ENCODE measurements at places on chromosomes 12 and 14.

- no peak for DNase-seq
Observed at GRCh38 chr12:12367482-12367998, 10.7 kb downstream of the BORCS5 start.

DNA sequence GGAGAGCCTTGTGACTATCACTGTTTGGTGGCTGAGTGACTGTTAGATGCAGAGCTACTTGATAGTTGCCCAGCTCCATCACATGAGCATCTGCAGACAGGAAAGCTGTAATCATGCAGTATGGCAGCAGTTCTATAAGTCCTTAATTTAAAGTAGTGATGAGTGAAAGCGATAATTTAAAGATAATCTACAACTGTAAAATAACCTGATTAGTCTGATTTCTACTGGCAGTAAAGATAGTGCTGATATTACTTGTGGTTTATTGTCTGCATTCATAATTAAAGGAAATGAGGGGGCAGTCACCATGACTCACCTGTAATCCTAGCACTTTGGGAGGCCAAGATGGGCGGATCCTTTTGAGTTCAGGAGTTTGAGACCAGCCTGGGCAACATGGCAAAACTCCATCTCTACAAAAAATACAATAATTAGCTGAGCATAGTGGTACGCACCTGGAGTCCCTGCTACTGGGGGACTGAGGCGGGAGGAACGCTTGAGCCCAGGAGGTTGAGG lies 41.2 kb upstream of the PLEKHD1 start:
- DNase-seq, result no peak

GRCh38 chr12:47346251-47347019 lies 266.7 kb upstream of the AMIGO2 start:
- no peak for DNase-seq

- DNase-seq, result no peak
Observed at GRCh38 chr12:17079251-17079909, 473.4 kb upstream of the LMO3 start.

DNA sequence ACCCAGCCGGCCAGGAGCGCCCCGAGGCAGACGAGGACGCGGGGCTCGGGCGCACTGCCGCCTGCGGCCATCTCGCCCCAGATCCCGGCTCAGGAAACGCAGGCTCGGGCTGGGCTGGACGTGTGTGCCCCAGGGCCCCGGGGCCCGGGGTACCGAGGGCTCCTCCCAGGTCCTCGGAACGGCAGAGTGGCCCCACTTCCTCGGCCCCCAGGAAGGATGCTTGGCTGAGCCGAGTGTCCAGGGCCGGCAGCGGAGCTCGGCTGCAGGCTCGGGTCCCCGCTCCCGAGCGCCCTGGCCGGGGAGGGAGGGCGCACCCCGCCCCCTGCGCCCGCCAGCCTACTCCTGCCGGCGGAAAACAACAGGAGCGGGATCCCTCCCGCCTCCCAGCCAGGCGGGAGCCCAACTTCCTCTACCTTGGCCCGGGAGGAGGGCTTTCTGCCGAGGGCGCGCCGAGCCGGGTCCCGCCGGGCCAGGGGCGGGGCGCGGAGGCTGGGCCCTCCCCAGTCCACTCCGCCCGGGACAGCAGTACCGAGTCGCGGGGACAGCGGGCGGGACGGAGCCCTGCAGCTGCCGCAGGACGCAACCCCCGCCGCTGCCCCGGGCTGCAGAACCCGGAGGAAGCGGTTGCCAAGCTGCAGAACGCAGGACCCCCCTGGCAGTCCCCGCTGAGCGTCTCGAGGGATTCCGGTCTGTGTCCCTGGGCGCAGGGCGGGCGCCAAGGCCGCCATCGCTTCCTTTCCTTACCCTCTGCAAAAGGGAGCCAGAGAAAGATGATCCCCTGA lies at the start of gene VSIG10:
Gene VSIG10 (minus strand): TSS at position 411 of the 782 bp plus-strand sequence. CDS start 340 bp downstream, at position 71.
- DNase-seq, result peak; percentile 68

- DNase-seq, result no peak
Observed at GRCh38 chr12:20364501-20364900, 3.8 kb upstream of the PDE3A start.

DNA sequence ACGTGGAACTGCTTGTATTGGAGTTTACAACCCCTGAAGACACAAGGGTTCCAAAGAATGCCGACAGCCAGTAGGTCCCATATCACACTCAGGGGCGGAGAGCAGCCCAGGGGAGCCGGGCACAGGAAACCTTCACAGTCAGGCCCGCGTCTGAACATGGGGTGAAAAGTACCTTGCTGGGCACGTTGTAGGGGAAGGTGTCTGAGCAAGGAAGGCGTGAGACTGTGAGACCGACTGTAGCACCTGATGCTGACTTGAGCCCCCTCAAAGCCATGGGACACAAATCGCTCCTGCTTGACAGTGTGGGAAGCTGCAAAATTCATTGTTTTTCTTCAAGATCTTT lies 14.7 kb downstream of the RIMBP2 start:
- no peak for DNase-seq

GRCh38 chr12:107780298-107780697 lies 5.8 kb downstream of the ASCL4 start:
- DNase-seq, result no peak

- DNase-seq, result no peak
Observed at GRCh38 chr12:107349839-107350238, 256.5 kb upstream of the CRY1 start.

DNA sequence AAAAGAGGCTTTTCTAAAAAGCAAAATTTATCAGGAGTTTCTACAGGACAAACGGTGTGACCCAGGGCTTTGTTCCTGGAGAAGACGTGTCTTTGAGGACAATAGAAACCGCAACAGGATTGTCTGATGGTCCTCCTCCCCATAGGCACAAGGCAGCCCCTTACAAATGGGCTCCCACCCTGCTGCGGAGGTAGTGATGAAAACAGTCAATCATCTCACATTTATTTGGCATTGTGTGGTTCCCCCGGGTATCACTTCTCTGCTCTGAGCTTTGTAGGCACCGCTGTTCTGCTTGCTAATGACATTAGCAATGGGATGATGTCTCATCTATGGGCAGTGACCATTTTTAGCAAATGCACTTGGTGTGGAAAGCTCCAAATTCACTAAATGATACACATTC lies 155.5 kb upstream of the TMPO start:
- DNase-seq, result no peak

DNA sequence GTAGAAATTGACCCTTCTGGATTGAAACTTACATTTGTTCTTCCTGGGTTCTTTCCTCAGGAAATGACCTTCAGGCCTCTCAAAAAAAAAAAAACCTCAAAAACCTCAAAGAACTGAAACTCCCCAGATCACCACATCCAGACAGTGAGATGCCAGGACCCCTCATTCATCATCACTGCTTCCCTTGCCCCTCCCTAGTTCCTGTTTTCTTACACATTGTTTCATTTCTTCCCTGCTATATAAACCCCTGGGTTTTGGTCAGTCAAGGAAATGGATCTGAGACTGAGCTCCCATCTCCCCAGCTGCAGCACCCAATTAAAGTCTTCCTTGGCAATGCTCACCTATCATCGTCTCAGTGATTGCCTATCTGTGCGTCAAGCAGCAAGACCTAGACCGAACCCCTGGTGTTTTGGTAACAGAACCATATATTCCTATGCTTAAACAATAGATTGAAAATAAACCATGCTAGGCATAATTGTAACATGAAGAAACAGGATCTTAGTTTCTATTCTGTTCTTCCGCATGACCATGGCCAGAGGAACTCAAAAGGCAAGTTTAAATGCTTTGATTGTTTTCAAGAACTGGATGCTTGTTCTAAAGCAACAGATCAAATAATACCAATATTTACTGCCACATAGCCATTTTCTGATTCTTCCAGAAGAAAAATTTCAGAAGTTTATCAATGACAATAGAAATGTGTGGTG lies 108.0 kb upstream of the MAX start:
- no peak for DNase-seq

DNA sequence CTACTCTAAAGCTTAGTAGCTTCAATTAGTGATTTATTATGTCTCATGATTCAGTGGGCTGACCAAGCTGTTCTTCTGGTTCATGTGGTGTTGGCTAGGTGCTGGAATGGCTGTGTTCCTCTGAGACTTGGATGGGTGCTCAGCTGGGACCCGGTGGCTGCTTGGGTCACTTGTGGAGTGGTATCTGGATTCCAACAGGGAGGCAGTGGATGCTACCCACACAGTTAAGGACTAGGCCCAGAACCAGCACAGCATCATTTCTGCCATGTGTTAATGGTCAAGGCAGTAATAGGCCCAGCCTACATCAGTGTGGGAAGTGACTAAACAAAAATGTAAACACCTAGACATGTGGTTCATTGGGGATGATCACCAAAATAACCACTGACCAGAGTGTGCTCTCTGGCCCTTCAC lies 72.2 kb downstream of the FGD4 start:
- DNase-seq, result no peak

Data from right cardiac atrium (tissue), 5 donors.